ENCODE measurements at places on chromosomes 3 and 15. TPM values are rescaled to one million over a fixed set of nuclear protein-coding genes. Genes with fewer than 3 reads are reported as not detected.

DNA sequence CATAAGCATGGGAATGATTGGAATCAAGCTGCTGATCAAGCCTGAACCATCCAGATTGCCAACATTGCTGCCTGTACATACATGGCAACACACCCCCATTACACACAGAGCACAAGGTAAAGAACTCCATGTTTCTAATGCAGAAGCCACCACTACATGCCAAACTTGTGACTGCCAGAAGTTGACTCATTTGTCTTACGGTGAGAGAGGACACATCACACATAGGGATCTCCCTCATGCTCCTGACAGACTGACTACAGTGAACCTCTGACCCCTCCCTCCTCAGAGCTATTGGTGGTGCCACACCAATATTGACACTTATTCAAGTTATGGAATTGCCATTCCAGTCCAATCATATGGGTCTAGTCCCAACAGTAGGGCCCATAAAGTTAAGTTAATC lies 42.3 kb downstream of the EFHB start:
- DNase-seq = no peak

DNA sequence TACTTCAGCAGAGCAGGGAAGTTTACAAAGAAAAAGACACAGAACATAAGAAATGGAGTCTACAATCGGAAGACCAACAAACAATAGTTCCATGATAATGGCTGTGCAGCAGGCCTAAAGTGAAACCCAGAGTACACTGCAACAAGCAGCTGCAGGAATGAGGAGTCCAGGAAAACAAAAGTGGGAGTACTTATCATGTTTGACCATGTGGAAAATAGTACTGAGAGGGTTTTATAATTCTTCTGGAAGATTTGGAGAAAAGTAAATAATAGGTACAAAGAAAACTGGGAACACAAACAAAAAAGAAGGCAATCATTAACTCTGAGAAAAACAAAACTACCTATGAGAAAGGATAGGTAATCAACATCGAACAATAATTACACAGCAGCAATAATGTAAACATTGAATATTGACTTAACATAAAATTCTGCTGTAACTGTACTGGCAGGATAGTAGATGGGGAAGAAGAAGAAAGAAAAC lies 87.5 kb downstream of the NEK10 start:
- DNase-seq = no peak

DNA sequence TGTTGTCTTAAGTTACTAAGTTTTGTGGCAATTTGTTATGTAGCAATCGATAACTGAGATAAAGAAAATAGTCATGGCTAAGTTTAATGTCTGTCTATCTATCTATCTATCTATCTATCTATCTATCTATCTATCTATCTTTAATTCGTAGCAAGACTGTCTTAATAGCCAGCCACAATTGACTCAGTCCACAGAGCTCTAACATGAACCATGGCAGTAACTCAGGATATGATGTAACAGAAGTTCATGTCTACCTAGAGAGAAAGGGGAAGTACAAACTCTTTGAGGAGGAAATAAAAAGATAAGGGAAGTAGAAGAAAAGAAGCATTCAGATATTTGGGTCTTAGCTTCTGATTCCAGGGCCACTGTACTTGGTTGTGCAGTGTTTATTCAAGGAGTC lies 61.5 kb upstream of the FNDC3B start:
- no peak for DNase-seq

GRCh38 chr3:42686832-42687650 lies 1.7 kb downstream of the KLHL40 start:
- no peak for DNase-seq

The CDV3 gene
- total RNA-seq = 126 TPM

DNA sequence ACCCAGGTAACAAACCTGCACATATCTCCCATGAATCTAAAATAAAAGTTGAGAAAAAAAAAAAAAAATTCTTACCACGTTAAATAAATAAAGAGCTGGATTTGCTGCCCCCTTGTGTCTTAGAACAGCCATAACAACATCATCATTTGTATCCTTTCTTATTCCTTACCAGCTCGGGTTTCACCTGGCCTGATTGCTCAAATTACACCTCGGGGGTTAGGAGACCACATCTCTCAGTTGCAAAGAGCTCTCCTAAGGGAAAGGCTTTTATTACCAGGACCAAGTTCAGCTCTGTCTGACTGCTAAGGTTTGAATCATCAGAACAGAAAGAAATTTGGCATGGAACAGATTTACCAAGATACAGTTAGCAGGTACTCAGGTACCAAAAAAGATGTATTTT lies 25.8 kb upstream of the RPL39L start:
- DNase-seq = peak; percentile 35

The APBA2 gene
- total RNA-seq = 0.77 TPM

The PARP15 gene
- 0.74 TPM for total RNA-seq

The DAZL gene
- not detected for total RNA-seq

The HIGD2B gene
- total RNA-seq = not detected

- DNase-seq = no peak
Observed at GRCh38 chr3:107958146-107958545, 132.7 kb downstream of the CD47 start.

The XCR1 gene
- 0.05 TPM for total RNA-seq

GRCh38 chr15:71820127-71820526 lies 9.8 kb downstream of the NR2E3 start:
- DNase-seq = no peak

GRCh38 chr3:63726656-63727055 lies 74.2 kb downstream of the SNTN start:
- no peak for DNase-seq

The AMT gene
- total RNA-seq = 20.6 TPM

- peak; percentile 90 for DNase-seq
Observed at GRCh38 chr3:59575113-59576001, 525.5 kb upstream of the CFAP20DC start.

DNA sequence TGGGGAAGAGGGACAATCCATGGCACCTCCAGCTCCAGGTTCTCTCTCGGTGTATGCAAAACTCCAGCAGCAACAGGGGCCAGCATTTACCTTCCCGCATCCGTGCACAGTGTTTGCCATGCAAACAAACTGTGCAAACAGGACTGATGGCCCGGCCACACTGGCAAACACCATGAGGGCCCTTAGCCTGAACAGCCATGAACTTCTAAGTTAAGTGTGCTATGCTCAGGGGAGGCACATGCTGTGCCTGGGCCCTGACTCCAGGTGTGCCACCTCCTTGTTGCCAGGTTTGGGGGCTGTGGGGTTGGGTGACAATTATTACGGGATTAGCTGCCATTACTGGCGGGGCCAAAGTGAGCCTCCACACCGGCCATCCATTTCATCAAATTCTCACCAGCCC lies 57.5 kb downstream of the CACNA2D2 start:
- DNase-seq = peak; percentile 35

DNA sequence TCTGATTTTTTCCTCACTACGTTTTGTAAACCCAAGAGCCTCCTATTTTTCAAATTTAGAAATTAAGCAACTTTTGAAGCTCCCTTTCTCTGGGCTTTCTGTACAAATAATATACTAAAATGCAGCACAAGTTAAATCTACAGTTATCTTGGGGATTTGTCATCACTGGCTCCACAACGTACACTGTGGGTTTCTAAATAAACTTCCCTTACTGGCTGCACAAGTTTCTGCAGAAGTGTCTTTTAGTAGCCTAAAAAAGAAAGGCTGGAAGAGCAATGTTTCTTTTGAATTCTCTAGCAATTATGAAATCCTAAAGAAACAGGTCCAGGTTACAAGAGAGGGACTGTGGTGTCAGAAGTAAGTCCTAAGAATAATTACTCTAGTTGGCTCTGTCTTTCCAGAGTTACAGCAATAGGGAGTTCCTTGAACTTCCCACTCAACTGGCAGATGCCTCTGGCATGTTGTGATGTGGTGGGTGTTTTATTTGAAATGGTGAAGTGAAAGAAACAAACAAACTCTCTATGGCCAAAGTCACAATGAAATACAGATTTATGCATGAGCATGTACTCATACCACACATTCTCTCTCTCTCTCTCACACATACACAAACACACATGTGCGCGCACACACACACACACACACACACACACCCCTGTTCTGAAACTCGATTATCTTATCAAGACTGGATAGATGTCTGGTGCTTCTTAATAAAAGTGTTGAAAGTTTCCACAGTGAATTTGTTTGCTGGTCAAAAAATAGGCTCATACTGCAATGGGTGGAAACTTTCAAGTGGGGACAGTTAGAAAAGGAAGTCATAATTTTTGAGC lies 198.2 kb downstream of the SSR3 start:
- no peak for DNase-seq

DNA sequence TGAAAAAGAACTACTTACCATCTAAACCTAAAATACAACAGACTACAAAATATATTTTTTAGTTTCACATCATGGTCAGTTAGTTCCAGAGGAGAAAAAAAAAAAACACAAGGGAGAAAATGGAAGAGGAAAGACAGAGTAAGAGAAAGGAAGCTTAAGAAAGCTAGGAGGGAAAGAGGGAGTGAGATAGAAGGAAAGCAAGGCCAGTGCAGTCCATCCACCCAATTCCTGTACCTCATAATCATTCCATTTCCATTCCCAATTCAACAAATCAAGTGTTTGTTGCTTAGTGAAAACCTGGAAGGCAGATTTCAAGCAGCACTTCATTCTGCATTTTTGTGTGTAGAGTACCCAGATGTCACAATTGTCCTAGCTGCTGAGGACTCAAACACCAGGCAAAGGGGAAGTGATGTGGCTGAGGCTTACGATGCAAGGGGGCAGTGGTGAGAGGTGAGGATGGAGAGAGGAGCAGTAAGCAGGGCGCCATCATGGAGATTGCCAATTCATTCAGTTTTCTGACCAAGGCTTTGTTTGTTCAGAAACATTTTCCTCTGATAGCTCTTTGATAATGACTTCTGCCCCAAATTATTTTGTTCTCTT lies 83.6 kb upstream of the GSK3B start:
- DNase-seq = no peak

The C3orf85 gene
- 18.8 TPM for total RNA-seq

DNA sequence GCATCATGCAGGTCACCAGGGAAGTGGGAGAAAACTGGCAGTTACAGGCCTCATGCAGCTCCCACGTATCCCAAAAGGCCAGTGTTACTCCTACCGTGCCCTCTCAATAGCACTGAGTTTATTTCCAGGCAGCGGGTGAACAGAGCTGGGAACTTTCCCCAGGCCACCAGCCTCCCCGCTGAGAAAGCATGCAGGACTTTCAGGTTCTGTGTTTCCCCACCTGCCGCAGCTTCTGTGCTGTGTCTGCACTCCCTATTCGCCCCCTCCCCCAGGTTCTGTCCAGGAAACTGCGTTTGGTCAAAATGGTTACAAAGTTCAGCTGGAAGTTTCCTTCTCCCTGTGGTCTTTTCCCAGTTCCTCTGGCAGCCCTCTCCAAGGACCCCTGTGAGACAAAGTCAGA lies 21.4 kb downstream of the NEK11 start:
- no peak for DNase-seq

GRCh38 chr3:196127308-196128040 lies 45.6 kb upstream of the TFRC start:
- DNase-seq = peak; percentile 24

DNA sequence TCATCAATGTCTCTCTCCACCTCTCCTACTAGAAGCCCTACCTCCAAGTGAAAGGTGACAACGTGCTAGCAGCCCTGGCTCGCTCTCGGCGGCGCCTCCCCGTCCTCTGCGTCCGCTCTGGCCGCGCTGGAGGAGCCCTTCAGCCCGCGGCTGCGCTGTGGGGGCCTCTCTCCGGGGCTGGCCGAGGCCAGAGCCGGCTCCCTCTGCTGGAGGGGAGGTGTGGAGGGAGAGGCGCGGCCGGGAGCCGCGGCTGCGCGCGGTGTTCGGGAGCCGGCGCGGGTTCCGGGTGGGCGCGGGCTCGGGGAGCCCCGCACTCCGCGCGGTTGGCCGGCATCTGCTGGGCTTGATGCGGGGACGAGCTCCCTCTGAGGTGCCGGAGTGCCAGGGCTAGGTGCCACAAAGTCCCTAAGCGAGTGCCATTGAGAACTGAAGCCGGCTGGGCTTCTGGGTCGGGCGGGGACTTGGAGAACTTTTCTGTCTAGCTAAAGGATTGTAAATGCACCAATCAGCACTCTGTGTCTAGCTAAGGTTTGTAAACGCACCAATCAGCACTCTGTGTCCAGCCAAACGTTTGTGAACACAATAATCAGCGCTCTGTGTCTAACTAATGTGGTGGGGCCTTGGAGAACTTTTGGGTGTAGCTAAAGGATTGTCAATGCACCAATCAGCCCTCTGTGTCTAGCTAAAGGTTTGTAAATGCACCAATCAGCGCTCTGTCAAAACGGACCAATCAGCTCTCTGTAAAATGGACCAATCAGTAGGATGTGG lies 84.8 kb upstream of the ARRDC4 start:
- peak; percentile 28 for DNase-seq

The CHL1 gene
- total RNA-seq = 2.9 TPM

DNA sequence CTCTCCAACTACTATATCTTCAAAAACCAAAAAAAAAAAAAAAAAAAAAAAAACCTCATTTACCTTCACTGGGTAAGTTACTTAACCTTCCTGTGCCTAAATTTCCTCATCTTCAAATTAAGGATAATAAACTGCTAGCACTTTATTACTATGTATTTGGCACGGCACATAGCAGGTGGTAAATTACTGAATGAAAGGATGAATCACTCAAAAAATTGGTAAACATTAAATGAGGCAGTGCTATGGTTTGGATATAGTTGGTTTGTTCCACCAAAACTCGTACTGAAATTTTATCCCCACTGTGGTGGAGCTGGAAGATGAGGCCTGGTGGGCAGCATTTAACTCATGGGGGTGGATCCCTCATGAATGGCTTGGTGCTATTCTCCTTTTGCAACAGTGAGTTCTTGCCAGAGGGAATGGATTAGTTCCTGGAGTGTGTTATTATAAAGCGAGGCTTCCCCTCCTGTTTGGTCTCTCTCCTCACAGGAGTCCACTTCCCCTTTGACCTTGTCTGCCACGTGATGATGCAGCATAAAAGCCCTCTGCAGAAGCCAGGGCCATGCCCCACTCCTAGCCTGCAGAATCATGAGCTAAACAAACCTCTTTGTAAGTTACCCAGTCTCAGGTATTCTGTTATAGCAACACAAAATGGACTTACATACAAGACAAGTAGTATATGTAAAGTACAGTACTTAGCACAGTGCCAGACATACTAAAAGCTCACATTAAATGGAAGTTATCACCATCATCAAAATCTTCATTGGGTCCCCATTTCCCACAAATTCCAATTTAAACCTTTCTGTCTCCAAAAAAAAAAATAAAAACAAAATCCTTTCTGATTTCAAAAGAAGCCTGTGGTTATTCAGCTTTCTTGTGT lies 20.6 kb downstream of the DCUN1D1 start:
- DNase-seq = no peak

DNA sequence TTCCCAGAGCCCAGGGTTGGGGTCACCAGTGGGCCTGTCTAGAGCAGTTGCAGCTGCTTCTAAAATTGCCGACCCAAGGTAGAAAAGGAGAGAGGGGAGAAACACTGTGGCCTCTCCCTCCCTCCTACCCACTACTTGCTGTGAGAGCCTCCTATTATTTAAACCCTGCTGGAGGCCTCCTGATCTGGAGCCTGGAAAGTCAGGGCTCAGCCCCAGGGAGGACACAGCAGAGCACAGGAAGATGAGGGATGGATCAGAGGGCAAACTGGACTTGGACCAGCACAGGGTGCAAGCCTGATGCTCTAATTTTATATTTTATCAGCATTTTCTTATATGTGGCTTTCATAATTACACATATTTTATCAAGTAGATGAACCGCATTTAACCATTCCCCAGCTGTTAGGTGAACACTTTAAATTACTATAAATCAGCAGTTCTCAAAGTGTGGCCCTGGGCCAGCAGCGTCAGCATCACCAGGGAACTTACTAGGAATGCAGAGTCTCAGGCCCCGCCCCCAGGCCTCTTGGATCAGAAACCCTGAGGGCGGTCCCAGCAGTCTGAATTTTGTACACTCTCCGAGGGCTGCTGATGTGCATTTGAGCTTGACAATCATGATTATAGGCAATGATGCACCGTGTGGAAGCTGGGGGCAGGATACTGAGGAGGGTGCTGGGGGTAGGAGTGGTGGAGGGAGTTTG lies 26.7 kb downstream of the SMAD3 start:
- DNase-seq = no peak

- peak; percentile 31 for DNase-seq
Observed at GRCh38 chr15:59170295-59171066, 36.2 kb upstream of the LDHAL6B start.
